ENCODE measurements at places on chromosomes 3 and 15.

DNA sequence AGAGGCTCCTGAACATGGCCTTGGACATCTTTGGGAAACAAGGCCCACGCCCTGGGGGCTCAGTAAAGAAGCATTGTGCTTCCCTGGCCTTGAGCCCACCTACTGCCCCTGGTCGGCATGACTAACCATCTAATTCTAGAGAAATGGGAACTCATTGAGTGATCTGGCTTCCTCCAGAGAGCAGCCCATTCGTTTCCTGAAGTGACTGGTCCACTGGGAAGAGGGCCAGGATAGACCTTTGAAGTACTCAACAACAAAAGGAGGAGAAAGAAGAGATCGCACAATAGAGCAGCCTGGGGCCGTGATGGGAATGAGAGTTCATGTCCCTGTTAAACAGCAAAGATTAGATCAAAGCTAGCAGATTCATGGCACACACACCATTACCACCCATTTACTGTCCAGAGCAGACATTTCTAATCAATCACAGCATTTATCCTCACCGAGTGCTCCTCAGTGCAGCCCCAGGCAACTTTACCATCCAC, 514.4 kb upstream of the PROK2 start:
- no peak for DNase-seq

DNA sequence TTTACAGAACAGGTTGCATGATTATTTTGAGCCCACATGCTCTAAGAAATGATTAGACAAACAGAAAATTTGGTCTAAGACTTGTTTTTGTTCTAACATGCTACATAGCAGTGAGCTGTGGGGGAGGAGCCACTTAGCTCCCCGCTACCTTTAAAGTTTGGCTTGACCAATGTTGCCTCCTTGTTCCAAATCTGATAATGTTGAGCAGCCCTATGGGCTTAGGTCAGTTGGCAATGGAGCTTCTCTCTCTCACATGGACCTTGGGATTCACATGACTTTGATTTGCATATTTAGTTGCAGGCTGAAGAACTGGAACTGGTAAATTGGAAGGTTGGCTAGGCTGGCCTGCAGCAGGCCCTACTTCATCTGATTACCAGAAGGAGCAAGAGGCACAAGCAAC, 116.4 kb downstream of the EBLN2 start:
- no peak for DNase-seq

GRCh38 chr15:74611834-74612233, 3.8 kb upstream of the CLK3 start:
- no peak for DNase-seq

- DNase-seq, result no peak
Observed at GRCh38 chr3:148697306-148698189, at the start of gene AGTR1. Gene AGTR1, plus strand, starts transcription at chr3:148697903. Its CDS starts 43,133 bp downstream, at chr3:148741036.

GRCh38 chr3:167502401-167502800, 28.6 kb upstream of the SERPINI2 start:
- DNase-seq, result no peak

DNA sequence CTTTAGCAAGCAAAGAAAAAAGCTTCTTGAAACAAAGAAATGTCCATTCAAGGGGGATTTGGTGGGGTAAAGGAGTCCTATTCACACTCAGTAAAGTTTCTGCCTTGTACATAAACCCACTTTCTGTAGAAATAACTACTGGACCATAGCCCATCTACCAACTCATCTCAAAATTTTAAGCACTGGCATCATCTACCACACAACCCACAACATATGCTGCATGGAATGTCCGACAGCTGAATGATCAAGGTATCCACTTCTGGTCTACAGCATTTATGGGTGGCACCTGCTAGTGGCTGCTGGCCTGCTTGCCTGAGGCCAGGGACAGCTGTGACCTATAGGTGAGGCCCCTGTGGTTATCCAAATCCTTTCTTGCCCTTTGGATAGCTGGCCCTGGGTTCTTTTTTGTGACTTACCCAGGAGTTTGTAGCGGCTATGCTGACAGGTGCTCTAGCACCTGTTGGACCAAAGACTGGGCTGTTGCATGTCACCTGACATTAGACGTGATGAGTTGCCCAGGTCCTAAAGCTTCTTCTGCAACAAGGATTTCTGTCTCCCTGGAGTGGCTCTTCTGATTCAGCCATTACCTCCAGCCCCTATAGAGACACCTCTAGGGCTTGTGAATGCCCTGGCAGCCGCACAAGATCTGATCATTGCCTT, 19.2 kb upstream of the MEF2A start:
- no peak for DNase-seq

- DNase-seq, result peak; percentile 54
Observed at GRCh38 chr3:9349321-9350117, 13.3 kb upstream of the THUMPD3 start.

- DNase-seq, result no peak
Observed at GRCh38 chr15:60819360-60819759, 340.4 kb upstream of the ICE2 start.

DNA sequence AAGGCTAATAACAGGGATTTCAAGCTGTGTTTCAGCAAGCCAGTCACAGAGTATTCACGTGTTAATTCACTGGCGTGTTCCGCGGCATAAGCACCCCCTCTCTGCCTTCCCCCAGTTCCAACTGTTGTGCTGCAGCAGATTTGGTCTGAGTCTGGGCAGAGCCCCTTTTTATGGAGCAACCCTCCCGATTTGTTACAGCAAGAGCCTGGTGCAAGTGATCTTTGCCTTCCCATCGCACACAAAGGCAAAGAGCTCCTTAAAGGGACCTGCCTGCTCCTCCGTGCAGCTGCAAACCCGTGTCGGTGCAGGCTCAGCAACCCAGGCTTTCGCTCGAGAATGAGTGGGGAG, 170.5 kb downstream of the KCNAB1 start:
- no peak for DNase-seq

DNA sequence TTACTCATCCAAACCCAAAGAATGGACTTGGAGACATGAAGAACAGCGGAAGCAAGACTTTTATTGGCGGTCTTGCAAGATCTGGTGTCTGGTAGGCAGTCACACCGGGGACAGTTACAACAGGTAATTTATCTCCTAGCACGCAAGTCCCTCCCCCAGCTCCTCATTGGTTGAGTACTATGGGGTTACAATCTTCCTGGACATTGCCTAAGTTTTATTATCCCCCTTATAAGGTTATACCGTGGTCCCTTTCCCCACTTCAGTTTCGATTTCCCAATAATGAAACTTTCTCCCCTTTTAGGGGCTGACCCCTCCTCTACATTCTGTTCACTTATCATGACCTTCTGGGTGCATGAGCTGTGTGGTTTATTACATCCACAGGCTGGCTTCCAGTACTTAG, 18.7 kb downstream of the ARL8B start:
- no peak for DNase-seq

DNA sequence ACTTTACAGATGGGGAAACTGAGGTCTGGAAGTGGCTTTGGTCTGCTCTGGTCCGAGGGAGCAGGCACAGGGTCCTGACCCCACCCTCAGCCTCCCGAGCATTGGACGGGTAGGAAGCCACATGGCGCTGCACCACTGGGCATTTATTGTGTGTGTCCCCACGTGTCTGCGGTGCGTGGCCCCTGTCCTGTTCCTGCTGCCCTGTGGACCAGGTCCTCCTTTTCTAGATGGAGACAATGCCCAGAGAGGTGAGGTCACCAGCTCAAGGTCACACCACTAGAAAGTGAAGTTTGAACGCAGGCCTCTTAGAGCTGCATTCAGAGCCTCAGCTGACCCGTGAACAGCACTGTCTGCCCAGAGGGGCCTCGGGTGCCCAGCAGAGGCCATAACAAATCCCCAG, 26.8 kb downstream of the DUSP7 start:
- DNase-seq, result no peak

- no peak for DNase-seq
Observed at GRCh38 chr3:32699429-32699828, 14.4 kb downstream of the CNOT10 start.

GRCh38 chr3:157089455-157090221, 70.3 kb downstream of the CCNL1 start:
- no peak for DNase-seq

GRCh38 chr3:52302426-52303145, 13.5 kb upstream of the DNAH1 start:
- no peak for DNase-seq

DNA sequence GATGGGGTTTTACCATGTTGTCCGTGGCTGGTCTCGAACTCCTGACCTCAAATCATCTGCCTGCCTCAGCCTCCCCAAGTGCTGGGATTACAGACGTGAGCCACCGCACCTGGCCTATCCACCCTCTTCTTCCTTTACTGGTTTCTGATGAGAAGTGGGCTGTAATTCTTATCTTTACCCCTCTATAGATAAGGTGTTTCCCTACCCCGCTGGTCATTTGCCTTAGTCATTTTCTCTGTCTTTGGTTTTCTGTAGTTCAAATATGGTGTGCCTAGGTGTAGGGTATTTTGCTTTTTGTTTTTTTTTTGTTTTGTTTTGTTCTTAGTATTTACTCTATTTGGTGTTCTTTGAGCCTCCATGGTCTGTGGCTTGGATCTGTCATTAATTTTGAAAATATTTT, 41.3 kb downstream of the APBA2 start:
- DNase-seq, result no peak

- no peak for DNase-seq
Observed at GRCh38 chr3:31934866-31935265, 46.2 kb downstream of the OSBPL10 start.

- peak; percentile 20 for DNase-seq
Observed at GRCh38 chr3:44862226-44862637, 520 bp downstream of the TMEM42 start.

DNA sequence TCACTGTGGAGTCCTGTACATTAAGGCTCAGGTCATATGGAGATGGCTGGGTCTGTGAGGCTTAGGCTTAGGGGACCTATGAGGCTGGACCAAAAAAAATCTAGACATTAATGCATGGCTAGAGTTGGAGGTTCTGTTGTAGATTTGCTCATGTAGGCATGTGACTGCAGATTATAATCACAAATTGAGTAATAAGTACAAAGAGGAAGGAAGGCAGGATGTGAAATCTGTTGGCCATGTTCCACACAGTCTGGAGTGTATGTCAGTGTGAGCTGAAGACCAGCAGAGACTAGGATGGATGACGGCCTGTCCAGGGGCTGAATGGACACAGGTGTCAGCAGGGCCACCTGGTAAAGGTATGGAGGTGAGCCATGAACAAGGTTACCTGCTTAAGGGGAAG, at the start of gene ST3GAL6:
TSS of gene ST3GAL6 (plus strand) at position 265 of the 400 bp plus-strand sequence. CDS start 5,101 bp downstream, outside the sequence.
- DNase-seq, result no peak

DNA sequence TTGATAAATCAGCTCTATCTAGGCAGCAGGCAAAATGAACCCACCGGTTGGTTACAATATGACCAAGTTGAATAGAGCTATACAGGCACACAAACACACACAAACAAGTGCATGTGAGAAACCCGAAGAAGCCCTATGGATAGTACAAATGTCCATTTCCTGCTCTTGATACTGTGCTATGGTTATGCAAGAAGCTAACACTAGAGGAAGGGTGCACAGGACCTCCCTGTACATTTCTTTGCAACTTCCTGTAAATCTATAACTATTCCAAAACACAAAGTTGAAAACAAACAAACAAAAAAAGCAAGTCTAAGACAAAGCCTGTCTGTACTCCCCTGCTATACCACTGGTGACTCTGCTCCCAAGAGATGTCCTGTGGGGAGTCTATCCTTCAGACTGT, 8.2 kb upstream of the FAM240A start:
- no peak for DNase-seq

GRCh38 chr15:28919679-28920655, 34.2 kb downstream of the APBA2 start:
- DNase-seq, result no peak

DNA sequence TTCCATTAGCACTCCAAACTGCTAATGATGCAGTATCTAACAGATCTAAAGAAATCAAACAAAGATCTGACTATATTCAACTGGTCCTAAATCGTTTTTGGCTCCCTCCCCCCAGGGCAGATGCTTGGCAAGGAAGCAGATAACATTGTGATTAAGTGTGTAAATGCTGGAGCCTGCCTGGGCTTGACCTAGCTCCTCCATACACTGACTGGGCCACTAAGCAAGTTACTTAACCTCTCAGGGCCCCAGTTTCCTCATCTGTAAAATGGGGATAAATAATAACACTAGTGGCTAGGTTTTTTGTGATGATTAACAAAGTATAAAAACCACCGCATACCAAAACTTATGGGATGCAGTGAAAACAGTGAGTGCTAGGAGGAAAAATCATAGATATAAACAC, 9.2 kb downstream of the EID1 start:
- no peak for DNase-seq

DNA sequence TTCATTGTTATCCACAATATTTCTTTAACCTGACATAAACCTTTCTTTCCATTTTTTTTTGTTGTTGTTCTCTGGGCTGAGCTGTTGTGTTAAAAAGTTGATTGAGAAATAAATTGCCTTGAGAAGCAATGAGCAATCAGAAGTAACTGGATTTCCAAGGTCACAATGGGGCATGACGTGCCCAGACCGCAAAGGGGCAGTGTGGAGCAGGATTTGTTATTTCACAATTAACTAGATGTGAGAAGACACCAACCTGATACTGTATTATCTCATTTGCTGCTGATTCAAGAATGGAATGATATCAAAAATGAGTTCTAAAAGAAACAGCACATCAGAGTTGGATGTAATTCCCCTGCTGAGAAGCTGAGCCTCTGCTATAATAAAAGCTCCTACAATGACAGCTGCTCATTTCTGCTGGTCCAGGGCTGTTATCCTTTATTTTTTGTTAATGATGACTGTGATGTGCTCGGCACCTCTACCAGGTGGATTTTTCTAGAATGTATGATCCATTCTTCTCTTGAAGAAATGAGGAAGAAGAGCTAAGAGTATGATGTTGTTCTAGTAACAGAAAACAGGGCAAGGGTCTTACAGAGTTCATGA, 28.1 kb downstream of the CPNE4 start:
- DNase-seq, result no peak

GRCh38 chr3:9216736-9217135, 32.7 kb downstream of the SRGAP3 start:
- DNase-seq, result no peak

DNA sequence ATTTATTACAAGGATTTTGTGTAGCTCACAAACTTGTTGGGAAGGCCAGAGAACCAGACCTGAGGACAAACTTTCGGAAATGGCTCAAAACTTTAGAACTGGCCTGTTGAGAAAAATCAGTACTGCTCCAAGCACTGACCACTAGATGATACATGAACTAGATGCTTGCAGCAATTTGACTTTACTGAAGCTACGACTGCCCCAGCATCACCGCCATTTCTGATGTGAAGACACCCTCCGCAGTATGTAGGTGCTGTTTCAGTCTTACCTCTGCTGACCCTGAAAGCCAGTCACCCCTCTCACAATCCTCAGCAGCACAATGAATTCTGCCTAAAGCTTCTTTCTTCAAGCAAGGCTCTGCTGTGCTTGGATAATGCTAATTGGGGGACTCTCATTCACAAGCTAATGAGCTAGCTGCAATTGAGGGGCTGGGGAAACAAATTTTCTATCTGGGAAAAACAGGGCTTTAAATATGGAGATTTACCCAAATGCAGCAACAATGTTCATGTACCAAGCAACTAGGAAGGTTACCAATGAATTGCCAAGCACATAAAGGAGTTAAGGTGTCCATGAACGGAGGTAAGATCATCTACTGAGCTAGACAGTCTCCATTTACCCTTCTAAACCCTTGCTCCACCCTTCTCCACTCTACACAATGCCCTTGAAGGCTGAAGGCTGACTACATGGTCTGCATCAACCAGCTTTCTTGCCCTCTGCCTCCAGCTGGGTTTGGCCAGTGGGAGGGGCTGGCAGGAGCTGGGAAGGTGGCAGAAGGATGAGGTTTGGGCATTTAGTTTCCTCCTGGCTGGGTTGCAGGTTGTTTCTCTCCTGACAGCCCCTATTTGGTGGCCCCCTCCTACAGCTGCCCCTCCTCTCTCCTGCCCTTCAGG, 53.2 kb upstream of the FSTL1 start:
- DNase-seq, result no peak

GRCh38 chr15:92104072-92104471, 250.6 kb downstream of the SLCO3A1 start:
- DNase-seq, result no peak

- no peak for DNase-seq
Observed at GRCh38 chr15:89900849-89901248, 7.1 kb upstream of the AP3S2 start.
